ENCODE measurements at places on chromosomes 4 and X.

DNA sequence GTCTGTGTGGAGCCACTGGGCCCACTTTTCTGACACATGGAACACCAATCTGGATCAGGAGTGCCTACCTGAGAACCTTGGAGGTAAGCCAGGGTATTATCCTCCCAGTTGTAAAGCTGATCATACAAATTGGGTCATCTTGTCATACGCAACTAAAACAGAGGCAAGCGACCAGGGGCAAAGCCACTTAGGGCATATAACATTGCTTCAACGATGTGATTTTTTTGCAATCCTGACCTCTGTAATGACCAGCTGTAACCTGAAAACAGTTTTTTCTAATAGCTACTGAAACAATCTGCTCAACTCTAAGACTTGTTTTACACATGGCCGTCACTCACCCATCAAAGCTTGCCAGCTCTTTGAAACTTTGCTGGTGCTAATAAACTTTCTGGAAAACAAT is 261.5 kb upstream of the AGTR2 start:
- no peak for DNase-seq

GRCh38 chr4:150051111-150051510 is 27.1 kb upstream of the DCLK2 start:
- DNase-seq = no peak

- DNase-seq = no peak
Observed at GRCh38 chr4:8913121-8913857, 41.6 kb upstream of the HMX1 start.

DNA sequence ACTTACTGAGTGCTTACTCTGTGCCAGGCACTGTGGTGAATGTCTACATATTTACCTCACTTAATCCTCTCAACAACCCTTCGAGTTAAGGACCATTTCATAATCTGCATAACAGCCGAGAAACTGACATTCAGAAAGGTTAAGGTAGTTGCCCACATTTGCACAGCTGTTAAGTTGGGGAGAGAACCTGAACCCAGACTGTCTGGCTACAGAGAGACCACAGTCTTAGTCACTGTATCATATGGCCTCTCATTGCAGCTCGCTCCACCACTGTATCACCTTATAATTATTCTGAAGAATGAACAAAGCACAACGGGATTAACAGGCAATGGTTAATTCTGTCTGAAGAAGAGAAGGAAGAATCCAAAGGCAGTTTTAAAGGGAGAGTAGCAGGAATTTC is 98.5 kb downstream of the ADGRA3 start:
- DNase-seq = no peak

All from fibroblast of the conjunctiva (primary cell).